ENCODE measurements at places on chromosomes 3 and 15.

GRCh38 chr3:128237348-128238183, 84.3 kb downstream of the EEFSEC start:
- DNase-seq: no peak

GRCh38 chr3:151293127-151293526, 14.8 kb upstream of the P2RY14 start:
- DNase-seq: no peak

GRCh38 chr3:51963951-51964451, 3.3 kb downstream of the PCBP4 start:
- DNase-seq: no peak

DNA sequence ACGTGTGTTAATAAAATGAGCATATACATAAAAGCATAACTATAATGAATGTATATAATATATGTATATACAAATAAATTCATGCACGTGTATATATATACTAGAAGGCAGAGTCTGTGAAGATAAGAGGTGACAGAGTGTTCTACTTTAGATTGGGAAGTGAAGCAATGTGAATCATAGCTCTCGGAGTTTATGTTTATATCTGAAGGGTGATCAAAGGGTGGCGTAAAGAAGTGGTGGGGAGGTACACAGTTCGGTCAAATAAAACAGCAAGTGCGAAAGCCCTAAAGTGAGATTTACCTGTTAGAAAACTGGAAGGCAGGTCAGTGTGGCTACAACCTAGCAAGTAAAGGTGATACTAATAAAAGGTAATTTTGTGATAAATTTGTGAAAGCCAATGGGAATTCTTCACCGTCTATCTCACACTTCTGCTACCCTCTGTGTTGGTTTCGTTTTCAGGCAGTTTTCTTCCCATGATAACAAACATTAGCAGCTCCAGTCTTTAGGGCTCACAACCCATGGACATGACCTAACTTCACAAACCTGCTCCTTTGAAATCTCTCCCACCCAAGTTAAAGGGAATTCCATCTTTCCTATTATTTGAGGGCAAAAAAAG, 46.7 kb upstream of the BCHE start:
- DNase-seq: no peak

DNA sequence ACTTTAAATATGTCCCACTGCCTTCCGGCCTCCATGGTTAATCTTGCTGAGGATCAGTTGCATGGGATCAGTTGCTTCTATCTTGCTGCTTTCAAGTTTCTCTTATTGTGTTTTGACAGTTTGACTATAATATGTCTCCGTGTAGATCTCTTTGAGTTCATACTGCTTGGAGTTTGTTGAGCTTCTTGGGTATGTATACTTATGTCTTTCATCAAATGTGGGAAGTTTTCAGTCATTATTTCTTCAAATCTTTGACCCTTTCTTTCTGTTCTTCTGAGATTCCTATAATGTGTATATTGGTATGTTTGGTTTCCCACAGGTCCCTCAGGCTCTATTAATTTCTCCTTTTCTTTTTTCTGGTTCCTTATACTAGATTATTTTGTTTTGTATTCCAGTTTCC, 30.8 kb downstream of the PCCB start:
- DNase-seq: no peak

GRCh38 chr3:156218353-156218744, 98.0 kb downstream of the KCNAB1 start:
- no peak for DNase-seq

GRCh38 chr3:70889162-70890019, 577.0 kb upstream of the MDFIC2 start:
- no peak for DNase-seq

GRCh38 chr15:51377038-51377786, 35.8 kb downstream of the GLDN start:
- no peak for DNase-seq

GRCh38 chr3:136414476-136414875, 164.3 kb downstream of the PCCB start:
- DNase-seq: no peak

- peak; percentile 4 for DNase-seq
Measured at GRCh38 chr15:99343881-99344551, 92.7 kb downstream of the LRRC28 start.

GRCh38 chr15:56241374-56242105, 2.1 kb downstream of the RFX7 start:
- DNase-seq: no peak

DNA sequence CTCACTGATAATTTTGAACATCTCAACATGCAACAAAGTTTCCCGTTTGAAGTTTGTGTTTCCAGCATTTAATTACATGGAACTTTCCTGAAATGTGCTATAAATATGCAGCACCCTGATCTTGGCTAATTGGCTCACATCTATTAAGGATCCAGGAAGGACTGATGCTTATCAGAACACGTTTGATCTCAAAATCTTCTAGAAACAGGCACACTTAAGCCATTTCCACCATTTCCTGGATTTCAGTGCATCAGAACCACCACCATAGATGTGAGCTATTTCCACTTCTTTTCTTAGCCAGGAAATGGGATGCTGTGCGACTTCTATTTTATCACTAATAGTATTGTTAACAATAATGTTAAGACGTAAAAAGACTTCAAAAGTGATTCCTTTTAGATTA, 228.9 kb downstream of the FEZF2 start:
- no peak for DNase-seq

DNA sequence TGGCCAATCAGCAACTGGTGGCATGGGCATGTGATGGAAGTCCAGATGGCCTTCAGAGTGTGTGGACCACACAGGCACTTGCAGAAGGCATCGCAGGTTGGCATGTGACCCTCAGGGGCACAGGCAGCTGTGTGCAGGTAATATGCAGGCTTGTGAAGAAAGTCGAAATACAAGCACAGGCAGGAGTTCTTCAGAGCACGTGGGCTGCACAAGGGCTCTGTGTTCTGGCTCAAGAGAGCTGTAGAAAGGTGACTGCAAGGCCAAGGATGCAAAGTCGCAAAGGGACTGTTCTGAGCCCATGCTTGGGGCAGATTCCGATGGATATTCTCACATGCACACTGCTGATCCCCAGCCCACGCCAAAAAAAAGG, 8.3 kb downstream of the LRRC2 start:
- no peak for DNase-seq

GRCh38 chr15:54387799-54388198, 409.6 kb downstream of the UNC13C start:
- no peak for DNase-seq

DNA sequence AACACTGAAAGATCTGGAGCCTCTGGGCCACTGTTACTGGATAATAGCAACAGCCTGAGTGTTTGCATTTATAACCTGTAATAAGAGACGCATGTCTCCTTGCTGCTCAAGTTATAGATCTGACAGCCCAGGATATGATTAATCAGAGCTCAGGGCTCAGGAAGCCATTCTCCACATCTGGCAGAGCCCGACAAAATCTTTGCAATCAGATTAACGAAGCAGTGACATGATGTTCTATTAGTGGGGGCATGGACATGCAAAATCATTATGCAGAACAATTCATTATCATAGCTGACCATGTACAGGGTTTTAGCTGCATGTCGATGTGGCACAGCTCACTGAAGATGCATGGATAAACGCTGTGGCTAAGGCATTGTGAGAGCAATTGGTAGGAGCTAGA, 730.3 kb downstream of the ZNF385D start:
- no peak for DNase-seq

DNA sequence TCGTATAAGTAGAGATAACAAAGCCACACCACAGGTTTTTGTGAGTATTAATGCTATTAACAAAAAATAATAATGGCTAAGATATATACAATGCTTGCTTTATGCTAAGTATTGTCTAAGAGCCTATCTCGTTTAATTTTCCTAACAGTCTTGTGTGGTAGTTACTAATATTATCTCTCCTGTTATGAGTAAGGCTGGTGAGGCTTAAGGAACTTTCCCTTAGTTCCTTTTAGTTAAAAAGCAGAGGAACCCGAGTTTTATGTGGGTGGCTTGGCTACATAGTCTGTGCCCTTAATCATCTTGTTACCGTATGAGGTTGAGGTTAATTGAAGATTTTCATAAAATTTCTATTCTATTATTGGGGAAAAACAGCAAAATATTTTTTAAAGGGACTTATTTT, 218.4 kb downstream of the SOX2 start:
- DNase-seq: no peak

GRCh38 chr3:50203113-50203808, 1.8 kb upstream of the SLC38A3 start:
- no peak for DNase-seq

- no peak for DNase-seq
Measured at GRCh38 chr15:25653371-25653770, 209.8 kb downstream of the ATP10A start.

GRCh38 chr3:134336587-134336986, 37.7 kb downstream of the AMOTL2 start:
- DNase-seq: no peak

DNA sequence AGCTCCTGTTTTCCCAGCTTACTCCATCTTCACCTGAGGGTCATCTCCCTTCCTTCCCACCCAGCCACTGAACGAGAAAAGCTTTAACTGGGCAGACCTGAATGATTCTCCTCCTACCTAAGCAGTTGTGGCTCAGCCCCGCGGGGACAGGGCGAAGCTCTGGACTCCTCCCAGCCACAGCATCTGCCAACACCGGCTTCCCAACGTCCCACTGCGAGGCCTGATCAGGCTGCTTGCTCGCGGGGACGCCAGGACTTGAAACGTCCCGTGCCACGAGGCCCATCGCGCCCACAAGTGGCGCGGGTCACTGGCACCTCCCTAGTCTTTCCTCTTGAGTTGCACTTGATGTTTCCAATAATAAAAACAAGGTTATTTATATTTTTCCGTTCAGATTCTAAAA, at the start of gene SPATA16:
SPATA16 (minus strand) TSS at position 250 of the 400 bp plus-strand sequence. CDS start 23,504 bp downstream, outside the sequence.
- DNase-seq: no peak

DNA sequence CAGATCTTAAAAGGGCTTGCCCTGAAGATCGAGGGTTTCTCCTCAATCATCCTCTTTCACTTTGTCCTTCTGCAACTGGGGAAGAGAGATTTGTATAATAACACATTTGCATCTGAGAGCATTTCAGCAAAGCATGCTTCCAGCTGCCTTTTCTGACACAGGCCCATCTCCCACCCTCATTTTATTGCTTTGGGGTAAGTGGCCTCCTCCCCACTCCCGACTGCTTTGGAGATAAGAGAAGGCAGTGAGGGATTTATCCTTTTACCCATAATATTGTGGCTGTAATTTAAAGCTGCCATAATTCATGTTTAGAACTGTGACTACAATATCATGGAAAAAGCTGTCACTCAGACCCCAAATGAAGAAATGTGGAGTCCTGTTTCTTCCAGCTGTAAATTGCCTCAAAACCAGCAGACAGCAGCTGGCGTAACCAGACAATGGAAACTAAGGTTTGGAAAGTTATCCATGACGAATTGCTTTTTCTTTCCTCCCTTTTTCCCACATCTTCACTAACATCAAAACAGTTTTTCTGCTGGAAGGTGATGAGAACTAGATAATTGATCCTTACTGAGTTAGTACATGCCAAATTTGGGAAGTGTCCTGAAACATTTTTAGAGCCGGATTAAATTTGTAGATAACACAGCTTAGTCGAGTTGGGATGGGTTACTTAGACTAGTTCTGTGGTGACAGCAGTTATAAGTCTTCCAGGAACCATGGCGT, 104.2 kb upstream of the PFN2 start:
- no peak for DNase-seq

- no peak for DNase-seq
Measured at GRCh38 chr15:99537344-99537743, 28.4 kb upstream of the MEF2A start.

DNA sequence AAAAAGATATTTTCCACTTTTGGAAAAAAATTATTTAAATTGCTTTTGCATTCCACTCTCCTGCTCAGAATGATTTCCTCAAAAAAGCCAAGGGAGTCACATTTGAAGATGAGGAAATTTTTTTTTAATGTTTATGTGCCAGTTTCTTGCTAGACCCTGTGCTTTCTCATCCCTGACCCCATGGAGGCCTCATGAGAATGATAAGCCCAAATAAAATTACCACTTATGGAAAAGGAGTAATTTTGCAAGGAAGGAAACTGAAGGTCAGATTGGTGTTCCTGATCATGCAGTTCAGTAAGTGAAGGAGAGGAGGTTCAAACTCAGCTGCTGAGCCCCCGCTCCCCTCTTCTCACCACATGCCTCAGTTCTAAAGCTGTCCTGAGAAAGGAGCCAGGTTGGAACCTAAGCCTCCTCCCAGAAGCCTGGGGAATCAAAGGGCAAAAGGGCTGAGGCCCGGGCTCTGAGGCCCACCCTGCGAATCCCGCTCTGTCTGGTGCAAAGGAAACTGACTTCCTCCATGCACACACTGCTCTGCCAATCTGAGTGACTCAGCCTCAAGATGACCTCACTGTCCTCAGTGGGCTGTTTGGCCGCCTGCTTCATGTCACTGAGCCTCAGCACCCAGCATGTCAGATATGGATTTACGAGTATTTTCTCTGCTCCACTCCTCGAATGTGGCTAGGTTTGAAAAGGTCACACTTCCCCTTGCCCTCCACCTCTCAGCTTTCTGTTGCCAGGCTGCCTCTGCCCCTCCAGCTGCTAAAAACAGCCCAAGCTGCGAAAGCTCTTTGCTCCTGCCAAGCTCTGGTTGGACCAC, 56.9 kb upstream of the FLNB start:
- no peak for DNase-seq

GRCh38 chr3:177364236-177364635, 167.0 kb upstream of the TBL1XR1 start:
- DNase-seq: no peak

- DNase-seq: no peak
Measured at GRCh38 chr3:71125738-71126137, 457.8 kb downstream of the FOXP1 start.

DNA sequence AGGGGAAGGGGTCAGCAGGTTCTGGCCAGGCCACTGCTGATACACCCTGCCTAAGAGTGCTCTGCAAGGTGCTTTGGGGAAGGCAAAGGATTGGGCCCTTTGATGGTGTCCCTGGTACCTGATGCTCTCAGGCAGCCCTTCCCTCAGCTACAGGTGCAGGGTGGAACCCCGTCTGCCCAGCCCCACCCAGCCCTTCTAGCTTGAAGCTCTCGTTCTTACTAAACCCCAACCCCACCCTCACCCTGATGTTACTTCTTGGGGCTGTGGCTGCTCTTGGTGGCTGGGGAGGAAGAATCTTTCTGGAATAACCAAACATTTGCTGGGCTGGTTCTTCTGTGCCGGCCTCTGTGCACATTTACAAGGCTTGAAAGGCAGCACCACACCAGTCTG, 6.4 kb downstream of the GNAI2 start:
- DNase-seq: no peak

DNA sequence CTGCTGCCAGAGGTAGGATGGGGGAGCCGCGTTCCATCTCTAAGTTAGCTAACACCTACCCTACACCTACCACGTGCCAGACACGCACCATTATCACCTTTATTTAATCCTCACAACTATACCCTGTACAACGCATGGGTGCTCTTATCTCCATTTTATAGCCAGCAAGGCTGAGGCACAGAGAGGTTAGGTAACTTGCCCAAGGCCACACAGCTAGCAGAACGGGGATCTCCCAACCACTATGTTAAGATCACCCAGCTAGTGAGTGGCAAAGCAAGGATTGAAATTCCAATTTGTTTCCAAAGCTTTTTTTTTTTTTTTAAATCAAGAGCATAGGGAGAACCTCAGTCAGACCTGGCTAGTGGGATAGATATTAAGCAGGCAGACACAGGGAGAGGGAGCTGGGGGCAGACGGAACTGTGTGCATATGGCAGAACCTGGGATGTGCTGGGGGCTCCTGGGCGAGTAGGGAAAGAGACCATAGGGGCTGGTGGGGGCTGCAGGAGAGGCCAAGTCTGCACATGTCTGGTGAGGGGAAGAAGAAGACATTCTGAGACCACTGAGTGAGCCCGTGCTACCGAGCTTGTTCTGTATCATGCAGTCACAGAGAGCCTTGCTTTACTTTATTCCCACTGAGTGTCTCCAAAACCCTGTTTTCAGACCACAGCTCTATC, 196.3 kb upstream of the TPM1 start:
- DNase-seq: no peak
